ENCODE measurements at places on chromosomes 1 and 21.

DNA sequence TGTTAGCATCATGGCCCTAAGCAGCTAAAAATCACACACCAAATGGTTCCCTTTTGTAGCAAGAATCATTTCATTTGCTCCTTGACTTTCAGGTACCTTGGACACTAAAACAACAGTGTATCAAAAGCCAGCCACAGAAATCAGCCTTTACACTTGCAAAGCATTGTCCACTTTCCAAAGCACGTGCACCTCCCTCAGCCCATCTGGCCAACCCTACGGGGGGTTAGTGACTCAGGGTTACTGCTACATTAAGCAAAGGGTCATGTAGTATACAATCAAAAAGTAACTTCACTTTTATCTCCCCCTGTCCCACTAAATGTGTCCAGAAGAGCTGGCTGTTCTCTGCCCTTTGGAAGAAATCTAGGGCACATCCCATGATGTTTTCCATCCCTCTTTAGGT is 149.7 kb downstream of the HIVEP3 start:
- no peaks in the 10 kb centered on the region for H3K27me3 ChIP-seq
- H3K27ac ChIP-seq, result no peak overlapping the region
- DNase-seq, result no peak
- no peak overlapping the region for H3K4me3 ChIP-seq

- peak overlapping the region; percentile 83 for H3K27ac ChIP-seq
- H3K36me3 ChIP-seq, result no peaks in the 10 kb centered on the region
- DNase-seq, result no peak
- H3K4me1 ChIP-seq, result no peaks in the 10 kb centered on the region
- peak overlapping the region; percentile 74 for H3K4me3 ChIP-seq
- H3K27me3 ChIP-seq, result no peaks in the 10 kb centered on the region
These were observed 791 bp upstream of the PIK3R3 start for GRCh38 chr1:46133181-46133658.

- H3K27me3 ChIP-seq, result no peaks in the 10 kb centered on the region
- peaks cover 3% of the 10 kb centered on the region for H3K4me1 ChIP-seq
- no peak overlapping the region for H3K4me3 ChIP-seq
- no peak overlapping the region for H3K27ac ChIP-seq
- DNase-seq, result peak; percentile 40
These were observed 2.6 kb downstream of the NDC1 start for GRCh38 chr1:53835491-53835890.

DNA sequence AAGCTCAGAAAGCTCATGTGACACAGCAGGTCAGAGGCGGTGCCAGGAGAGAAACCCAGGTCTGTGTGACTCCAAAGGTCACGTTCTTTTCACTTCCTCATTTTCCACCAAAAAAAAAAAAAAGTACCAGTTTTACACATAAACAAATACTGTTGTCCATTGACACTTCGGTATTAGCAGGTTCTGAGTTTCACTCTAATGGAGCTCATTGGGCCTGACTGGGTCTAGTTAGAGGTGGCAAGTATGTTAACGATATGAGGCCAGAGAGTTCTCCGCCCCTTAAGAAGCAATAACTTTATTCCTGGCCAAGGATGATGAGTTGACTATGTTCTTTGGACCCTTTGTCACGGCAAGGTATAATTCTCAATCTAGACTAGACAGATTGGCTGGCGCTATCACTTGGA is 30.0 kb upstream of the SDE2 start:
- no peaks in the 10 kb centered on the region for H3K27me3 ChIP-seq
- peak; percentile 11 for DNase-seq
- H3K36me3 ChIP-seq, result no peaks in the 10 kb centered on the region
- H3K27ac ChIP-seq, result no peak overlapping the region

GRCh38 chr1:86616871-86617270 is 70.0 kb downstream of the CLCA4 start:
- no peaks in the 10 kb centered on the region for H3K27me3 ChIP-seq
- peaks cover 2% of the 10 kb centered on the region for H3K4me1 ChIP-seq
- H3K4me3 ChIP-seq, result no peak overlapping the region
- H3K36me3 ChIP-seq, result no peaks in the 10 kb centered on the region
- no peak overlapping the region for H3K27ac ChIP-seq
- DNase-seq, result no peak

GRCh38 chr1:243712941-243713340 is 137.1 kb downstream of the AKT3 start:
- no peak for DNase-seq
- H3K4me1 ChIP-seq, result no peaks in the 10 kb centered on the region
- H3K27ac ChIP-seq, result no peak overlapping the region
- no peaks in the 10 kb centered on the region for H3K27me3 ChIP-seq
- H3K36me3 ChIP-seq, result no peaks in the 10 kb centered on the region

- H3K4me1 ChIP-seq, result peaks cover 13% of the 10 kb centered on the region
- H3K27ac ChIP-seq, result no peak overlapping the region
- no peaks in the 10 kb centered on the region for H3K27me3 ChIP-seq
- H3K4me3 ChIP-seq, result no peak overlapping the region
- peak; percentile 69 for DNase-seq
- H3K36me3 ChIP-seq, result no peaks in the 10 kb centered on the region
These were observed 78.5 kb upstream of the CAMK1G start for GRCh38 chr1:209505044-209505443.

GRCh38 chr1:86110451-86111129 is 46.0 kb downstream of the COL24A1 start:
- no peak overlapping the region for H3K4me3 ChIP-seq
- H3K27ac ChIP-seq, result no peak overlapping the region
- H3K4me1 ChIP-seq, result no peaks in the 10 kb centered on the region

DNA sequence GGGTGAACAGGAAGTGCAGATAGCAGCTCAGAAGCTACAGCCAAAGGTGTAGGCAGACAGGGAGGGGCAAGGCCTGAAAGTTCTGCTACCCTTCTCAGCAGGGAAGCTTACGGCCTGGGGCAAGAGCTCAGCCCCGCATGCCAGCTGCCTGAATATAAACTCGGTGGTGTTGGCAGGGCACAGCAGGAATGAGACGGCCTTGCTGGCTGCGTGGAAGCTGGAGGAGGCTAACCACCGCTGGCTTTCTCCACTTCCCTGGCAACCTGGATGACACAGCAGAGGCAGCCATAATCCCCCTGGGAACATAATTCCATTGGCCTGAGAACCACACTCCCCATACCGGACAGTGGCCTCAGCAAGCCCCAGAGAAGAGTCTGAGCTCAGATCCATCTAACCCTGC is 81.9 kb upstream of the PRRC2C start:
- H3K4me3 ChIP-seq, result no peak overlapping the region
- peak overlapping the region; percentile 18 for H3K27ac ChIP-seq
- H3K27me3 ChIP-seq, result no peaks in the 10 kb centered on the region
- DNase-seq, result peak; percentile 23
- H3K36me3 ChIP-seq, result no peaks in the 10 kb centered on the region

GRCh38 chr1:32742956-32743355 is 40.4 kb upstream of the SYNC start:
- no peak overlapping the region for H3K27ac ChIP-seq
- no peaks in the 10 kb centered on the region for H3K36me3 ChIP-seq
- no peaks in the 10 kb centered on the region for H3K27me3 ChIP-seq

DNA sequence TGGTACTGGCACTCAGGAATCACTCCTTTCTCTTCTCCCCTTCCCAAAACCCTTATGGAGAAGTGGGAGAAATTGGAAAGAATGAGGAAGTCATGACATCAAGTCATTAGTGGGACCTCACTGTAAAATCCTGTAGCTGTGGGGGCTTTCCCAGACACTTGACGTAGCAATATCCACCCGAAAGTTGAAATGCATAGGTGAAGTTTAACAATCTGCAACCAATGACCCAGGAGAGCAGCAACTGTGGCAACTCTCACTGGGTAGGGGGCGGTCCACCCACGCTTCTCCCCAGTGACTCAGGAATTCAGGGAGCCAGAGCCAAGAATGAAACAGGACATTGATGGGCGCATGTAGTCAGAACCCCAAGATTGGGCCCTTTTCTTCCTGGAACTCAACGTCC is 27.0 kb downstream of the ABCA4 start:
- no peak for DNase-seq
- H3K27ac ChIP-seq, result peak overlapping the region; percentile 22
- no peak overlapping the region for H3K4me3 ChIP-seq
- no peaks in the 10 kb centered on the region for H3K36me3 ChIP-seq
- no peaks in the 10 kb centered on the region for H3K27me3 ChIP-seq
- H3K4me1 ChIP-seq, result peaks cover 50% of the 10 kb centered on the region

DNA sequence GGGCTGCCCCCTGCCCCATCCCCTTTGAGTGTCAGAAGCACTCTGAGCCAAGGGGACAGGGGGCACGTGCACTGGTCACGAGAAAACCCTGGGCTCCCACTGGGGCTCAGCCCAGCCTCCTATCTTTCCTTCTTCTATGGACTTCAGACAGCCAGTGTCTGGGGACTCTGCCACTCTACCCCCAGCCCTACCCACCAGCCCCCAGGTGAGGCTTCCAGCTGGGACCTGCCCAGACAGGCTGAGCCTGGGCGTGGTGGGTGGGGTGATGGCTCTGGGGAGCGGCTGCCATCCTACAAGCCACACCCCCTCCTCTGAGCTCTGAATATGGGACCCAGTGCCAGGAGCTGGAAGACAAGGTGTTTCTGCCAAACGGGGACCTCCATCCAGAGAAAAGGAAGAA is 8.0 kb upstream of the SFN start:
- no peaks in the 10 kb centered on the region for H3K27me3 ChIP-seq
- DNase-seq, result no peak
- H3K36me3 ChIP-seq, result peaks cover 57% of the 10 kb centered on the region
- no peak overlapping the region for H3K27ac ChIP-seq
- H3K4me3 ChIP-seq, result no peak overlapping the region

GRCh38 chr1:150912623-150913022 is 13.5 kb upstream of the SETDB1 start:
- DNase-seq, result no peak
- no peak overlapping the region for H3K4me3 ChIP-seq
- H3K36me3 ChIP-seq, result no peaks in the 10 kb centered on the region
- H3K27me3 ChIP-seq, result no peaks in the 10 kb centered on the region
- H3K27ac ChIP-seq, result no peak overlapping the region
- no peaks in the 10 kb centered on the region for H3K4me1 ChIP-seq

GRCh38 chr1:12745126-12745991 is 641 bp upstream of the CFAP107 start:
- no peak overlapping the region for H3K4me3 ChIP-seq
- no peaks in the 10 kb centered on the region for H3K36me3 ChIP-seq
- H3K27ac ChIP-seq, result no peak overlapping the region
- no peaks in the 10 kb centered on the region for H3K4me1 ChIP-seq
- H3K27me3 ChIP-seq, result no peaks in the 10 kb centered on the region
- DNase-seq, result no peak

GRCh38 chr1:43466403-43466802 is 12.7 kb upstream of the HYI start:
- H3K36me3 ChIP-seq, result no peaks in the 10 kb centered on the region
- H3K4me1 ChIP-seq, result no peaks in the 10 kb centered on the region

GRCh38 chr1:233651061-233651460 is 37.2 kb downstream of the KCNK1 start:
- H3K27ac ChIP-seq, result no peak overlapping the region
- H3K4me1 ChIP-seq, result peaks cover 20% of the 10 kb centered on the region
- peak; percentile 71 for DNase-seq
- H3K36me3 ChIP-seq, result no peaks in the 10 kb centered on the region
- no peak overlapping the region for H3K4me3 ChIP-seq

GRCh38 chr21:39869141-39869818 is 2.0 kb downstream of the PCP4 start:
- H3K36me3 ChIP-seq, result no peaks in the 10 kb centered on the region
- no peaks in the 10 kb centered on the region for H3K4me1 ChIP-seq
- no peak for DNase-seq
- H3K27ac ChIP-seq, result no peak overlapping the region

DNA sequence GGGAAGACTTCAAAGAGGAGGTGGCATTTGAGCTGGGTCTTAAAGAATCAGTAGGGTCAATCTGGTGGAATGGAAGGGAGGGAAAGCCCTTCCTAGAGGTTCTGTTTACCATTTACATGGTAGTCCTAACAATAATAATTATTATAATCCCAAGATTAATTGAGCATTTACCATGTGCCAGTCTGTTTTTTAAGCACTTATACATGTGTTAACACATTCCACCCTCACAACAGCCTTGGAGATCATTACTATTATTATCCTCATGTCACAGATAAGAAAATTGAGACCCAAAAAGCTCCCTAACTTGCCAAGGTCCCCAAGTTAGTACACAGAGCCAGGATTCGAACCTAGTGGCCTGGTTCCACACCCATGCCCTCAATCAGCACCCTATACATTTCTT is 10.8 kb downstream of the GLIS1 start:
- H3K4me1 ChIP-seq, result no peaks in the 10 kb centered on the region
- H3K4me3 ChIP-seq, result no peak overlapping the region
- H3K36me3 ChIP-seq, result no peaks in the 10 kb centered on the region
- DNase-seq, result no peak

DNA sequence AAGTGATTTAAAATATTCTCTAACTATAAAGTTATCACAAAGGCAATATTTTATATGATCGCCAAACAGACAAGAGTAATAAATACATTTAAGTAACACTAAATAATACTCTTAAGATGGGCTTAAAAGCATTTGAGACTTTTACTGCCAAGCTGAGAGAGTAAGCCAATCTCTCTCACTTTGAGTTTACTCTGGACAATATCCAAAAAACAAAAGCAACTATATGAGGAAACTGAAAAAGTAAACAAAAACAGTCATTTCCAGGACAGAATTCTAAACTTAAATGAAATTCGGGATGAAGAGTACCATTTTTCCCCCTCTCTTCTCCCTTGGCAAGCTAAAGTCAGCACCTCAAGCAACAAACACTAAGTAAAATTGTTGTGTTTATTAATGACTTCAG is 173.2 kb downstream of the COP1 start:
- no peak overlapping the region for H3K27ac ChIP-seq
- no peaks in the 10 kb centered on the region for H3K4me1 ChIP-seq
- H3K27me3 ChIP-seq, result no peaks in the 10 kb centered on the region
- no peak overlapping the region for H3K4me3 ChIP-seq
- no peak for DNase-seq
- no peaks in the 10 kb centered on the region for H3K36me3 ChIP-seq

DNA sequence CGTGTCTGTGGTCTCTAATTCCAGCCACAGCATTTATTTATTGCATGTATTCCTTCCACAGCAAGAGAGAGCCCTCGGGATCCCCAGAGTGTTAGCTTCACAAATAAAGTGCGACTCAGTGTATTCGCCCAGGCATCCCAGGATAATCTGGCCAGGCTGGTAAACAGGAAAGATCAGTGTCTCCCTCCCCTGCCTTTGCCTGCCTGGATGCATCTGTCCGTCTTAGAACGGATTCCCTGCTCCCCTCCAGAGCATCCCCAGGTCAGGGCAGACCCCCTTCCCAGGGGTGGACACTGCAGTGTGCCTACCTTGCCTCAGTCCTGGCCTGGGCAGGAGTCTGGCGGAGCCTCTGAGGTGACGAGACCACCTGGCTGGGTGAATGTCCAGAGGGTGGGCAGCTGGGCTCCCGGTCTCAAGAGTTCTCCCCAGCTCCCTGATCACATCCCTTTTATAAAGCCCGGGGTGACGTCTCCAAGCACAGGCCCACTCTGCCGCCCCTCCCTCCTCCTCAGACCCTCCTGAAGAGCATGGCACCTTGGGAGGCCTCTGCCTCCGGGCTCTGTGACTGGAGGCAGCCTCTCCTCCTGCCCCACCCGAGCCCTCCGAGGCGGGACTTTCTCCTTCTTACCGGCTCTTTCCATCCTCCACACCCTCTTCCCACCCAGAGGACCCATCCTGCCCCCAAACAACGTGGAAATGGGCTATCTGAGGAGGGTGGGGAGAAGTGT is at the start of gene KISS1:
Gene KISS1, minus strand, starts transcription at position 424 of the 728 bp plus-strand sequence. CDS start 3,615 bp downstream, outside the sequence.
- H3K27ac ChIP-seq, result no peak within 1 kb of the TSS
- H3K27me3 ChIP-seq, result no peaks in the 10 kb centered on the region
- H3K36me3 ChIP-seq, result no peaks in the 10 kb centered on the region
- H3K4me1 ChIP-seq, result peaks cover 23% of the 10 kb centered on the region
- DNase-seq, result peak; percentile 23

GRCh38 chr1:40692429-40692895 is 958 bp downstream of the NFYC start:
- peak overlapping the region; percentile 82 for H3K4me3 ChIP-seq
- H3K27ac ChIP-seq, result peak overlapping the region; percentile 85
- H3K36me3 ChIP-seq, result no peaks in the 10 kb centered on the region
- no peaks in the 10 kb centered on the region for H3K27me3 ChIP-seq

Data from trophoblast cell (in vitro differentiated cells and primary cell).